ENCODE measurements at places on chromosomes 5 and 9.

DNA sequence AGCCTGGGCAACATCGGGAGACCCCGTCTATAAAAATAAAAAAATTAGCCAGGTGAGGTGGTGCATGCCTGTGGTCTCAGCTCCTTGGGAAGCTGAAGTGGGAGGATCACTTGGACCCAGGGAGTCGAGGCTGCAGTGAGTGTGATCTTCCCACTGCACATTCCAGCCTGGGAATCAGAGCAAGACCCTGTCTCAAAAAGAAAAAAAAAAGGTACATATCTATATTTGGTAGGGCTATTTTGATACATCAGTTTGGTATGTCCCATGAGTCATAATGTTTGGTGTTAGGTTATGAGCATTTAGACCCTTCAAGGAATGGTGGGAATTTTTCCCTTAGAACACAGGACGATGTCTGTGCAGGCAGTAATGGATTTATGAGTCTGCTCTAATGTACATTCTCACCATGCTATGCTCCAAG, 55.3 kb upstream of the POU4F3 start:
- DNase-seq: no peak

DNA sequence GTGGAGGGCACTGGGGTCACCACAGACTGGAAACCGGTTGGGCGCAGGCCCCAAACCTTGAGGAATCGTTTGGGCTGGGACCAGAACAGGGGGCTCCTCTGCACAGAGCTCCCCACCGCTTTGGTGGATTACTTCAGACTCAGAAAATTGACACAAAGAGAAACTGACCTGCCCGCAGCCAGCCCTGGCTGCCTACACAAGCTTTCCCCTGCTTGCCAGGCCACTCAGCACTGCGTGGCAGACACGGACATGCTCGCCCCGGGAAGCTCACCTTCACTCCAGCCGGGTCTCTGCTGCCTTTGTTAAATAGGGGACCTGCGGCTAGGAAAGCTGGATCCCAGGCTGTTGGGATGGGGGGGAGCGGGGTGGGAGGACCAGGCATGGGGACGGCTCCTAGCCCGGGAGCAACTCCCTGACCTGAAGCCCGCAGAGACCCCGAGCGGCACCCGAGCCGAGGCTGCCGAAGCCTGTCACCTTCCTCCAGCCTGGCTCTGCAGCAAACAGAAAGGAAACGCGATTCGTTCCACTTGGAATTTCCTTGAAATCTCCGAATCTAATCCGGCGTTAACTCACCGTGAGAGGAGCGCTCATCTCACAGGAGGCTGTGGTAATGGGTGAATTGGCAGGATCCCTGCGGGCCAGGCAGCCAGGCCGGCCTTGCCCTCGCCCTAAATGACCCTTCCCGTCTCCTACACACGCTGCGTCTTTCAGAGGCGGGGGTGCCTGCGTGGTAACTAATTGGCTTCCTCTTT, 8.8 kb downstream of the PAX5 start:
- DNase-seq: no peak

DNA sequence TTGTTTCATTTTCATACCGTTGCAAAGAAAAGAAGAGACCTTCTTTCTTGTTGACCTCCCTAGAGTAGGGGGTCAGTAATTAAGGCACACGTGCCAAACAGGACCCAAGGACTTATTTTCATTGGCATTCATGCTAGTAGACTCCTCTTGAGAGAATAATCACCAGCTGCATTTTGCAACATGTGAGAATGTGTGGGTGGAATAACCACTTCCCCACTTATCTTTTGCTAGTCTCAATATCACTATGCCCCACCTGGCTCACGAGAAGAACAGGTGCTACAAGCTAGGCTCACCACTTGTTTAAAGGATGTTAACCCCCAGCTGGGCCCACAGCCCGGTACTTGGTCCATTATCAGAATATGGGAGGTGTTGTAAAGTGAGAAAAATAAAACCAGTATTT, 460.7 kb upstream of the MEF2C start:
- no peak for DNase-seq

GRCh38 chr5:160166069-160166972, 47.1 kb upstream of the PWWP2A start:
- no peak for DNase-seq

DNA sequence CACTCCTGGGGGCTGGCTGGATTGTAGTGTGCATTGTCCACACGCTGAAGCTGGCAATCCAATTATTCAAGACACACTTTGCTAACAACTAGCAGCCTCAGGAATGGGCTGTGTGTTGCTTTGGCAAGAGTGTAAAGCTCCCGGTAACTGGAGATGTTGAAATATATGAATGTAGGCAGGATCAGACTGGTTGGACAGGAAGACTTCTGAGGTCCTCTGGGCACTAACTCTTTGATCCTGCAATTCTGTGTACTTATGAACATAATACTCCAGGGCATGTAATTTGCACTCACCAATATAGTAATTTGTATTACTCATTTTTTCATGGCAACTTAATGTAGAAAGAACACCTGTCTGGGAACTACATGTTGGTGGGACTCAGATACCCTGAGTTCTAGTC, 106.7 kb upstream of the SLC28A3 start:
- DNase-seq: no peak

GRCh38 chr5:122457178-122457826, 145.3 kb downstream of the SNCAIP start:
- DNase-seq: no peak

DNA sequence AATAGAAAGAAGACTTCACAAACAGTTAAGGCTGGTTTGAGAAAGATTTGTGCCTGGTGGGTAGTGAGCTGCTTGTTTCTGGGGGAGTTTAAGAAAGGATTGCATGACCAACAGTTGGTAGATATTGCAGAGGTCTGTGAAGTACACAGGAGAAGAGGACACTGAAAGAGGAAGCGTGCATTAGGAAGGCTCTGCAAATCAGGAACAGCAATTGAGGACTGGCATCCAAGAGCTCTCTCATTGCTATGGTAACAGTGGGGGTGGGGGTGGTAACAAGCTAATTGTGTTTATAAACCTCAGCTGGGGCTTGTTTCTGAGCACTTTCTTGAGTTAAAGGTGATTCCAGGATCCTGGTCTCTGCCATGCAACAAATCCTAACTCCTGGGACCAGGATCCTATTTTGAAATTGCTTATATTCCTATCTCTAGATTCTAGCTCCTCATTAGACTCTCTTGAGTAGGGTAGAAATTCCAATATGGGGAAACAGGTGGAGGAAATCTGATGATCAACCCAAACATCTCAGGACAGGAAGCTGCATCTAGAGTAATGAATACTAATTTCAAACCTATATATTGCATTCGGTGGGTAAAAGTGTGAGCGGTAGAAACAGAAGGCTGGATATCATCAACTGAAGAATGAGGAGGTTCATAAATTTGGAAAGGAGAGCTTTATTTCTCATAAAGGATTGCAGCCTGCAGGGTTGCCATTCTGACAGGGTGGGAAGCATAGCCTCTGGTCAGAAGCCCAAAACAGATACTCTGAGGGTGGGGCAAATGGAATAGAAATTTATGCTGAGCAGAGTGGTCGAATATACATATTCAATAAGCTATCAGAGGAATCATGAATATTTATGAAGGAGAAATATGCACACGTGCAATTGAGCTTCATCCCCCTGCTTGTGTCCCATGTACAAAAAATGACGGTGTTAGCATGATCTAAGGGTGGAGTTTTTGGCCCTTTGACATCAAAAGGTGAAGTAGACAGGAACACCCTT, 79.4 kb downstream of the PTTG1 start:
- DNase-seq: no peak

DNA sequence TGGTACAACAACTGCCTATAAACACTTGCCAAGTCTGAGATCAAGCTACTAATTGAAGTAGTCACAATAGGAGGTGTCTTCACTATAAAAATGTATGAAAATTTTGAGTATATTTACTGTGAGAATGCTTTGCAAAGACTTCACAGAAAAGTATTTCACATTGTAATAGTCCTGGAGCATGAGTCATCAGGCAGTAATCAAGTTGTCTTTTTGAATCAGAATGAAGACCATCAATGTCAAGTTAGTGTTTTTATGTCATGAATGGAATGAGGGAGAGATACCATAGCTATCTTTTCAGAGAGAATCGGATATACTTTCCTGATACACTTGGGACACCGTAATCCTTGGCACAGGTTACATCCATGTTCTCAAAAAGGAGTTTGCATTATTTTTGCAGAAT, 466.9 kb upstream of the ARRDC3 start:
- DNase-seq: no peak

DNA sequence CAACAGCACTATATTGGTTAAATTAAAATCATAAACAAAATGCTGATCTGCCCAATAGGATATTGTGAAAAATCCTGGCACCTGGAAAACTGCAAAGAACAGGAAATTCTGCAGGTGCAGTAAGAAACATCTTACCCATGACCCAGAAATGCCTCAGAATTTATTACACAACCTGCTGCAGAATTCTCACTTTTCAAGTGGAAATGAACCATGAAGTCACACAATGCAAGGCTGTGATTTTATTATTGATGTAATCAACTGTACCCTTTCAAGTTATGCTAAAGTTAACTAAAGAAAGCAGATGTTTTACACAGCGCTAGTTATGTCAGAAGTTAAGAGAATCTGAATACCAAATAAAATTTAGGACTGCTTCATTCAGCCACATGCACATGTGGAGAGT, 6.0 kb downstream of the STRBP start:
- DNase-seq: no peak

DNA sequence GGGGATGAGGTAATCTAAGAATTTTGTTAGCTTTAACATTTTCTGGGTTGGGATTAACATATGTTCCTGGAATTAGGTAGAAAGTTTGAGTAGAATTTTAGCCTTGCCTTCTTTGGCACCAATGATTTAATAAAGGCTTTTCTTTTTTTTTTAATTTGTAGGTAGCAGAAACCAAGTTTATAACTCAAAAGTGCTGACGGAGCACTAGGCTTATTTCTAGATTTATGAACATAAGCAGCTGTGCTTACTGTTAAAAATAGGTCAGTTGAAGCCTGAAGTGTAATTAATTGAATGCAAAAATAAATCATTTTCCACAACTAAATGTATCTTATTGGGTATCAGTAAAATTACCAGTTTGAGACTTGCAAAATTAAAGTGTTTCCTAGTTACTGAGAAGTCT, 62.4 kb downstream of the TAF11L14 start:
- no peak for DNase-seq

DNA sequence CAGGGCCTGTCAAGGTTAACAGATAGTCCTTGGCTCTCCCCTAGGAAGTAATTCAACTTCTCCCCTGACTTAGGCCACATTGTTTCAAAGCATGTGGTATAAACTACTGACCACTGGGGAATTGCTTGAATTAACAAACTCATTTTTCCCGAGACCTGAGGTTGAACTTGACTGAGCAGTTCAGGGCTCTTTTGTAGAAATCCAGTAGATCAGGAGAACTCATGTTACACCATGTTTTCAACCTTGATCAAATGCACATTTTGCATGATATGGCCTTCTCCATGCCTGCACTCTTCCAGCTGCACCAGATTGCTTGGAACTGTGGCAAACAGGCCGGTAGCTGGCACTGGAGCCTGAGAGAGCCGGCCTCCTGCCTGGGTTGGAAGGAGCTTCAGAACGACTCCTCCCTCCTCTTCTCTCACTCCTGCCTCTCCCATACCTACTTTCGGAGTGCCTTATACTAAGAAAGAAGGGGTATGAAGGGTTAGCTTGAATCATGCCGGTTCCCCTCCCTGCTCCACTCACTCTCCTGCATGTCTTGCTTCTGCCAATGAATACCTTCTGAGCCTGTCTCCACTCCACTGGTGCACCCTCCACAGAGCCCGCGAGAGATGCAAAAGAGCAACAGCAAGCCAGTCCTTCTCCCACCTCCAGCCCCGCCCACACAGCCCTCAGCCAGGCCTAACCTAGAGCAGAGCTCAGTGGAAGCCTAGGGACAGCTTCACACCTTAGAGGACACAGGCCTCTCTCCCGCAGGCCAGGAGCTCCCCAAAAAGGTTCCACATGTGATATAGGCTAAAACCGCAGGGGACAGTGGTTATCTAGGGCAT, 159.4 kb downstream of the MACROH2A1 start:
- DNase-seq: no peak

- DNase-seq: no peak
These were observed 93.8 kb downstream of the TTC39B start for GRCh38 chr9:15213249-15213648.

DNA sequence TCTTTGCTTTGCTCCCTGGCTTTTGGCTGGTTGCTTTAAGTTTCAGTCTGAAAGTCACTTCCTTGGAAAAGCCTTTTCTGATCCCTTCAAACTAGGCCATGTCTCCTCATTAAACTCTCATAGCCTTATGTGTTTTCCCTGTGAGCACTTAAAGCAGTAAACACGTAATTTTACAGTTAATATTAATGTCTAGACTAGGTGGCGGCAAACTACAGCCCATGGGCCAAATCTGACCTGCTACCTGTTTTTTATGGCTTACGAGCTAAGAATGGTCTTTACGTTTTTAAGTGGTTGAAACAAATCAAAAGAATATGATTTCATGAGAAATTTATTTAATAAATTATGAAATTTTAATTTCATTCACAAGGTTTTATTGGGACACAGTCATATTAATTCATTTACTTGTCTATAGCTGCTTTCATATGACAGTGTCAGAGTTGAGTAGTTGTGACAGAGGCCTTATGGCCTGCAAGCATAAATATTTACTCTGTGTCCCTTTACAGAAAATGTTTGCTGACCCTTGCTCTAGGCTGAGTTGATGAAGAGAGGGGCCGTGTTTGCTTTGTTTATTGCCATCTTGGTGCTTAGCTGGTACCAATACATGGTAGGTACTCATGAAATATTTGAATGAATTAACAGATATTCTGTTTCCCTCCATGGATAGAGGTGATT, 7.4 kb downstream of the SLC44A1 start:
- DNase-seq: no peak

- no peak for DNase-seq
These were observed 139.1 kb upstream of the CLINT1 start for GRCh38 chr5:157997991-157998504.

DNA sequence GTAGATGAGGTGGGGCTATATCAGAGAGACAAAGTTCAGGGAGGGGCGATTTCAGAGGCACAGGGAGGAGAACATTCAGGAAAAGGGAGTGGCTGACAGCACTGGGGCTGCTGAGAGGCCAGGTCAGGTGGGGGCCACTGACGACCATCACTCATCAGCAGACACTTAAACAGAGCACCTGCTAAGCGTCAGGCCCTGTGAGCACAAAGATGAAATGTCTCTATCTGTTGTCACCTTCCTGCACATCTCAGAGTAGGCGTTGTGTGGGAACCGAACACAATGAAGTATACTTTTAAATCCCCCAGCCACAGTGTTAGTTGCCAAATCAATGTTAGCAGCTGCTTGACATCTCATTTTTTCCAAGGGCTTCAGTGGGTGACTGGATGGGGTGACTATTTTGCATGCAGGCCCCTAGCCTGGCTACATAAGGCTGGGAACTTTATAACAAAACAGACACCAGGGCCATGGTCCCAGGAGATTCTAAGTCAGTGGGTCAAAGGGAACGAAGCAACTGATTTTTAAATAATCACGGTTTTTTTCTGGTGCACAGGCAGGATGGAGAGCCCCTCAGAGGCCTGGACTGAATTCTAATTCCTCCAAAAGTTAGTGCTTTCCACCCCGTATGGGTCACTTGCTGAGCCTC, 31.1 kb upstream of the ANKRD18A start:
- DNase-seq: no peak

GRCh38 chr9:81461196-81461595, 228.2 kb downstream of the TLE1 start:
- no peak for DNase-seq

- no peak for DNase-seq
These were observed 12.9 kb upstream of the FGF10 start for GRCh38 chr5:44402084-44402483.

GRCh38 chr5:98772415-98773213, 849 bp upstream of the RGMB start:
- no peak for DNase-seq

- no peak for DNase-seq
These were observed 60.7 kb downstream of the MED27 start for GRCh38 chr9:132018957-132019405.
